Myocyte (in vitro differentiated cells): ENCODE measurements at places on chromosomes 4 and X.

- DNase-seq: no peak
Measured at GRCh38 chrX:42384956-42385355, 393.0 kb downstream of the PPP1R2C start.

- no peak for DNase-seq
Measured at GRCh38 chr4:129098531-129099001, 2.6 kb downstream of the C4orf33 start.

- no peak for DNase-seq
Measured at GRCh38 chr4:21041708-21042107, 341.4 kb downstream of the PACRGL start.

DNA sequence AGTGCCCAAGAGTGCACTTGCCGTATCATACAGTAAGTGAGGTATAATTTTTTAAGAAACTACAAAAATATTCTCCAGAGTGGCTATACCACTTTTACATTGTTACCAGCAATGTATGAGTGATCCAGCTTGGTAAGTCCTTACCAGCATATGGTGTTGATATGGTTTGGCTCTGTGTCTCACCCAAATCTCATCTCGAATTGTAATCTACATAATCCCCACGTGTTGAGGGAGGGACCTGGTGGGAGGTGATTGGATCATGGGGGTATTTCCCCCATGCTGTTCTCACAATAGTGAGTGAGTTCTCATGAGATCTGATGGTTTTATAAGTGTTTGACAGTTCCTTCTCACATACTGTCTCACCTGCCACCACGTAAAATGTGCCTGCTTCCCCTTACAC lies 44.8 kb downstream of the RBMX start:
- DNase-seq: no peak

- no peak for DNase-seq
Measured at GRCh38 chr4:179200681-179201080, 1758.4 kb upstream of the AGA start.

DNA sequence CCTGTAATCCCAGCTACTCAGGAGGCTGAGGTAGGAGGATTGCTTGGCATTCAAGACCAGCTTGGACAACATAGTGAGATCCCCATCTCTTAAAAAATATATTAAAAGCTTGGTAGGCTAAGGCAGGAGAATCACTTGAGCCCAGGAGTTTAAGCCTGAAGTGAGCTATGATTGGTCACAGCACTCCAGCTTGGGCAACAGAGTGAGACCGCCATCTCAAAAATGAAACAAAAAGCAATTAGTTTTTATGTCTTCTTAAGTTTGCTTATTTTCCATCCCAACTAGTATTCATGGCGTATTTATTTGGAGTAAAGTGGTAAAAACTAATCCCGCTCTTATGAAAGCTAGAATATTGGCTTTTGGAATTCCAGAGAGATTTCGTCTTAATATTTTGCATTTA lies 25.4 kb upstream of the PDE5A start:
- DNase-seq: no peak

DNA sequence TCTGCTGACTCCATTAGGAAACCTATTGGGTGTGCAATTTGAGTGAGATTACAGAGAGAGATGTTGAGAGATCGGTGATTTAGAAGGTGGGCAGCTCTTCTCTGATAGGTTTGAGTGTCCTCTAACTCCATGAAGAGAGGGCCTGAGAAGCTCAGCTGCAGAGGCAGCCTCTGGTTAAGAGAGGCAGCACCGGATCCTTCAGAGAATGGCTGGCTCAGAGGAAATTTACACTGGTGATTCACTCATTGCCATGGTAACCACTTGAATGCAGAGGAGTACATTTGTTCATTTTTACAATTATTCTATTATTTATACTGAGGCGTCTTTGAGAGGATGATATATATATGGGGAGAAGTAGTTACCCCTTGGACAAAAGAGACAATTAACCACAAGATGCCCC lies 171.7 kb downstream of the PDGFRA start:
- DNase-seq: peak; percentile 66

DNA sequence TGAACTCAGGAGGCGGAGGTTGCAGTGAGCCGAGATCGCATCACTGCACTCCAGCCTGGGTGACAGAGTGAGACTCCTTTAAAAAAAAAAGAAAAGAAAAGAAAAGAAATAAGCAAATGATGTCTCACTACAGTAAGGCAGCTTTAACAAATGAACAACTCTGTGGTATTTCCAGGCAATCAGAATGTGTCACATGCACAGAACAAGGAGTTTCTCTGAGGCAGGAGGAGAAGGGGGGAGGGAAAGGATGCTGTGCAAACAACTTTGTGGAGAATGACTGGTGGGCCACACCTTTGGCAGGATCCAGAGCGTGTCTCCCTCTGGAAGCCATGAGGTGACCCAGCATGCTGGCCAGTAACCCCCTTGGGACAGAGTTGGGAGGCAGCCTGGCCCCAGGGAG lies 57.6 kb downstream of the RAI2 start:
- no peak for DNase-seq

- DNase-seq: no peak
Measured at GRCh38 chr4:74942251-74942917, 9.5 kb downstream of the PARM1 start.

DNA sequence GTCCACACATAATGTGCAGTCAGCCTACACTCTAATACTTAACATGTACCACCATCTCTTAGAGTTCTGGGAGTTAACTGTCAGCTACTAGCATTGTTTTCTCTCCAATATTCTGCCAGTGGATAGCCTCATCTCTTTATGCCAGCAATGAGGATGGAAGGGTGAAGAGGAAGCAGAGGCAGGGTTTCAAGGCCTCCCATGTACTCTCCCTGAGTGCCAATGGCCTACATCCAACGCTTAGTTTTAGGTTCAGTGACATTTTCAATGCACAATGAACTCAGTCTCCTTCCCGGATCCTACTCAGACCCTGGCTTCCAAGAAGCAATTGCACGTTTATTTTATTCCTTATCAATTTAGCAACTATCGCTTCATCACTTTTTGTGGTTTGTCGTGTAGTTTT lies 686.1 kb downstream of the DMD start:
- no peak for DNase-seq

DNA sequence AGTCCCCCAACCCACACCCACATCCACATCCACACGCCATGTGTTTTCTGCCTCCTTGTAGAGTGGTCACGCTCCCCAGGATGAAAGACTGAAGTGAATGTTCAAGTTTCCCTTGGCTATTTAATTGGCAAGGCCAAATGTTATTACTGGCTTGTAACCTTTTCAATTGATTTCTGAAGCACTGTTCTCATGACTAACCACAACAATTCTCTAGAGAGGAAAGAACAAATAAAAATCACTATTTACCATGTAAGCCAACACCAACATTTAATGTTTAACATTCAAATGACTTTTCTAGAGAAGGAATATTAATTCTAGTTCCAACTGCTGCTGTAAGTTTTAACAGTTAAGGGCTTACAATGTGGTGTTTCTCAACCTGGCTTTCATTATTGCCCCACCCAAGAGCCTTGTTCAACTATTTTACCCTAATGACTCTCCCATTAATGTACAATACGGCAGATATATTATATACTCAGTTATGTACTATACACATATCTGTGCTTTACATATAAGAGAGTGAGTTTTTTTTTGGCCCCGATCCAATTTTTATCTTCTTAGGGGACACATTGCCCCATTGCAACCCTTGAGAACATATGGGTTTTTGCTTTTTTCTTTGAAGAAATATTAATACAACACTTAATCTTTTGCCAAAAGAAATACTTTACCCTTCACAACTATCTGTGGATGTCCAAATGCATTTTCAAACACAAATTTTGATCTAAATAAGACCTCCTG lies 46.5 kb downstream of the RELL1 start:
- no peak for DNase-seq

- no peak for DNase-seq
Measured at GRCh38 chr4:78551420-78552351, at the start of gene ANXA3. TSS of gene ANXA3 (plus strand) at chr4:78551770. CDS start at chr4:78554474, 2,704 bp downstream.

- DNase-seq: peak; percentile 79
Measured at GRCh38 chr4:80407246-80407645, 71.7 kb downstream of the CFAP299 start.

- no peak for DNase-seq
Measured at GRCh38 chrX:82230013-82230412, 1028.1 kb downstream of the SH3BGRL start.
